ENCODE measurements at places on chromosomes 1 and 21. TPM values are rescaled to one million over a fixed set of nuclear protein-coding genes. Genes with fewer than 3 reads are reported as not detected.

Gene RIMKLA
- 0.05 TPM for total RNA-seq

Gene ZNF697
- total RNA-seq = 0.08 TPM

GRCh38 chr1:161359291-161359690, 8.4 kb downstream of the CFAP126 start:
- H3K36me3 ChIP-seq = no peaks in the 10 kb centered on the region
- H3K4me1 ChIP-seq = peaks cover 13% of the 10 kb centered on the region
- no peaks in the 10 kb centered on the region for H3K27me3 ChIP-seq
- peak overlapping the region; percentile 67 for H3K27ac ChIP-seq

GRCh38 chr1:240672132-240672811, 60.3 kb upstream of the GREM2 start:
- H3K27ac ChIP-seq = no peak overlapping the region
- no peaks in the 10 kb centered on the region for H3K36me3 ChIP-seq
- no peak for DNase-seq
- H3K4me3 ChIP-seq = no peak overlapping the region
- peaks cover 3% of the 10 kb centered on the region for H3K4me1 ChIP-seq
- peaks cover 10% of the 10 kb centered on the region for H3K27me3 ChIP-seq

DNA sequence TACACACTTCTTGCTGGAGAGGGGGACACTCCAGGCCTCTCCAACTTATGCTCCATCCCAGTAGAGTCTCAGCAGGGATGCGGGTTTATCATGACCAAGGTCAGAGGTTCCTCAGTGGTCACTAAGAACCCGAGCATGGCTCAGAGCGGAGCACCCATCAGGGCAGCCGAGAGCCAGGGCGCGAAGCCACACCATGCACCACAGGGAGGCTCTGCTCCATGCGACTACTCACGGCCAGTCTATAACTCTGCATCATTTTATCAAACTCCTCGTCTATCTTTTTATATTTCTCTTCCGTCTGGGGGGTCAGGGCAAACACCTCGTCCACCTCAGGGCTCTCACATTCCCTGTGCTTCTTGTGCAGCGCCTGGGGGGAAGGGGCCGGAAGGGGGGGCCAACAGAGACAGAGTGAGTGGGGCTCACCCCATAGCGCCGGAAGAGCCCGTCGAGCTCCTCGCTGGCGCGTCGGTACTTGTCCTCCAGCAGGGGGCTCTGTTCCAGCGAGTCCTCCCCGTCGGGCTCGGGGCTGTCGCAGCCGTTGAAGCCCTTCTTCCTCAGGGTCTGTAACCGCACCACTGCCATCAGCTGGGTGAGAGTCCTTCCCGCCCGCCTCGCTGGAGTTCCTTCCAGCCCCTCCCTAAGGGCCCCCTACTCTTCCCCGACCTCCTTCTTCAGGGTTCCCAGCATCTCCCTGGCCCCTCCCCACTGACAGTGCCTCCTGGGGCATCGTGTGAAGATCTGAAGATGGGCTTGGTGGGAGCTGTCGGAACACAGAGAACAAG, 20.0 kb downstream of the MEF2D start:
- no peaks in the 10 kb centered on the region for H3K27me3 ChIP-seq
- H3K27ac ChIP-seq = peak overlapping the region; percentile 97
- peaks cover 24% of the 10 kb centered on the region for H3K4me1 ChIP-seq
- peaks cover 19% of the 10 kb centered on the region for H3K36me3 ChIP-seq

DNA sequence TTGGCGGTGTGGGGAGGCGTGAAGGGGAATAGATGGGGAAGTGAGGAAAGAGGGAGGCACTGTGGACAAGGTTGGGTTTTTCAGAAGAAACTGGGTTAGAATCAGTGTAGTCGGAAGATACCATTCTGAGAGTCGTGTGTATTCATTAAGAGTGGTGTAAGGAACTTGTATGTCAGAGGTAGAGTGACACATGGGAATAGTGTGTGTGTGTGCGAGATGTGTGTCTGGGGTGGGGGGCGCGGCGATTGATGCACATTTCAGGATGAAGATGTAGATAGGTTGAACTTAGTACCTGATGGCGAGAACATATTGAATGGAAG, 878 bp downstream of the SMG7 start:
- peak overlapping the region; percentile 99 for H3K4me3 ChIP-seq
- H3K27me3 ChIP-seq = no peaks in the 10 kb centered on the region
- no peaks in the 10 kb centered on the region for H3K36me3 ChIP-seq
- no peak for DNase-seq

Gene PANK4
- 149 TPM for total RNA-seq

GRCh38 chr1:15948595-15949452, 27.1 kb downstream of the ZBTB17 start:
- H3K27ac ChIP-seq = peak overlapping the region; percentile 64
- H3K4me3 ChIP-seq = no peak overlapping the region
- DNase-seq = no peak
- no peaks in the 10 kb centered on the region for H3K27me3 ChIP-seq
- peaks cover 63% of the 10 kb centered on the region for H3K4me1 ChIP-seq

DNA sequence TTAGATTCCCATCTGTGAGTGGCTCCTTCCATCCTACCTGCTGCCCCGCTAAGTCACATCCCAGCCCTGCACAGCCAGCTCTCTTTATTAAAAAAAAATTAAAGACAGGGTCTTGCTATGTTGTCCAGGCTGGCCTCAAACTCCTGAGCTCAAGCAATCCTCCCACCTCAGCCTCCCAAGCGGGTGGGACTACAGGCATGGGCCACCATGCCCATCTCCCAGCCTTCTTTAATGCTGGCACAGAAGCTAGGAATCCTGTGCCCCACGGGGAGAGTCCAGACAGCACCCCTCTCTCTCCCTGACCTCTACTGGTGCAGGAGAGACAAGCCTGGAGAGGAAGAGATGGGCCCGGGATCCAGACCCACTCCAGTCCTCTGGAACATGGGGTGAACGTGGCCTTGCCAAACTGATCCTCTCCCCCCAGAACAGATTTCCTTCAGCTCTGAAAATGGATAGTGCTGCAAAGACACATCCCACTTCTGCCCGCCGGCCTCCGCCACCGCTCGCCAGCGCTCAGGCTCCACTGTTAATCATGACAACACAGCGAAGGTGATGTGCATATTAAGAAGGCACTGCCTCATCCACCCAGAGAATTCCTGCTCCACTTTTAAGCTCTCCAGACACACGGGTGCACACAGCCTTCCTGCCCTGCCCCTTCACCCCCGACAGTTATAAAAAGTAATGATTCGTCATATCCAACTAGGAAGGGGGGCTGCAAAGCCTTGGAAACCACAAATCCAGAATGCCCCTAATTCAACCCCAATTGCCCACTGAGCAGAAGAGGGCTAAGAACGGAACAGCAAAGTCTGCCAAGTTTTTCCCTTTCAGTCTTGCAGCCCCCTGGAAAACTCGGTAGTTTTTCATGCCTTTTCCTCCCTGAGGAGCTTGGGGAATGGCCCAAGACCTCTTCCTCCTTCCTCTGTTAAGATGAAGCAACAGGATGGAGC, 68.1 kb downstream of the MRPL37 start:
- no peak overlapping the region for H3K27ac ChIP-seq
- H3K4me3 ChIP-seq = no peak overlapping the region
- H3K27me3 ChIP-seq = no peaks in the 10 kb centered on the region
- no peaks in the 10 kb centered on the region for H3K36me3 ChIP-seq
- no peak for DNase-seq
- peaks cover 19% of the 10 kb centered on the region for H3K4me1 ChIP-seq

- peaks cover 20% of the 10 kb centered on the region for H3K27me3 ChIP-seq
- H3K36me3 ChIP-seq = peaks cover 24% of the 10 kb centered on the region
- no peaks in the 10 kb centered on the region for H3K4me1 ChIP-seq
- no peak overlapping the region for H3K4me3 ChIP-seq
- no peak overlapping the region for H3K27ac ChIP-seq
- no peak for DNase-seq
These were observed 731.6 kb downstream of the MATN1 start for GRCh38 chr1:29991815-29992214.

- no peaks in the 10 kb centered on the region for H3K36me3 ChIP-seq
- no peak overlapping the region for H3K27ac ChIP-seq
- peak overlapping the region; percentile 27 for H3K4me3 ChIP-seq
- no peaks in the 10 kb centered on the region for H3K27me3 ChIP-seq
These were observed 2.7 kb upstream of the CAPN2 start for GRCh38 chr1:223709598-223709997.

DNA sequence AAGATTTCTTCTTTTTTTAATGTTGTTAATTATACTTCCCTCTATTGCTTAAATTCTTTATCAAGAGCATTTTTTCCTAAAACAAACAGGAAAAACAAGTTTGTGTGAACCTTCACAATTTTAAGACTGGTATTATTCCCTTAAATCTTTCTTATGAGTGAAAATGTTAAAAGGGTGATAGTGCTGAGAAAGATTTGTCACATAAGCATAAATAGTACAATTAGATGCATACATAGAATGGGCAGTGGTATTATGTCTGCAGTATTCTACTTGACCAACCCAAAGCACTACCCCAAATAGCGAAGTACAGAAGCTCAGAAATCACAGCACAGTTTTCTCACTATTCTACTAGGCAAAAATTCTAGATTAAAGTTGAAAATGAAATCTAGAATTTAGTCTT, 18.0 kb downstream of the GOLPH3L start:
- no peak overlapping the region for H3K27ac ChIP-seq
- H3K4me3 ChIP-seq = no peak overlapping the region
- DNase-seq = no peak
- peaks cover 19% of the 10 kb centered on the region for H3K4me1 ChIP-seq

Gene FAM151A
- total RNA-seq = not detected

DNA sequence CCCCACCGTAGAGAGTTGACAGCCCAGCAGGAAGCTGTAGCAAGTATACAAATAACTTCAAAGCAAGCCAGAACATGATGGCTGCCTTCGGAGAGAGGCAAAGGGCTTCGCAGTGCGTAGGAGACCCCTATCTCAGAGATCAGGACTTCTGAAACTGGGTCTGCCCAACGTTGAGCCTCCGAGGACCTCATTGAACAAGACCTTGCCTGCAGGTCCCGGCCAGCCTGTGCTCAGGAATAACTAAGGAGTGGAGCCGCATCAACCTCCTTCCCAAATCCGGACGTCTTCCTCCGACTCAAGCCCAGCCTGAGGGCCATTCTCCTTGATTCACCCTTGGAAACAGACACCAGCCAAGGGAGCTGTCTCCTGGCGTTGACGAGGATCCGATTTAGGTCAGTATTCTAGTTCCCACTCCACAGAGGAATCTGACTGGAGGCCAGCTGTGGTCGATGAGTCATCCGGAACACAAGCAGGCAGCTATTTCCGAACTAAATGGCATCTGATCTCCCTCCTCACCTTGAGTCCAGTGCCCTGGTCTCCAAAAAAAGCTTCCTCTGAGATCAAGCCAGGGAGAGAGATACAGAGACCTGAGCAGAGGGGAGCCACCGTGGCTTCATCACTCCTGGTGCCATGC, 166.5 kb upstream of the COA6 start:
- DNase-seq = no peak
- H3K36me3 ChIP-seq = no peaks in the 10 kb centered on the region
- peaks cover 4% of the 10 kb centered on the region for H3K27me3 ChIP-seq
- no peak overlapping the region for H3K27ac ChIP-seq
- H3K4me1 ChIP-seq = no peaks in the 10 kb centered on the region

GRCh38 chr1:89085781-89086180, 20.8 kb upstream of the GBP1 start:
- H3K27ac ChIP-seq = no peak overlapping the region
- H3K27me3 ChIP-seq = no peaks in the 10 kb centered on the region
- no peak overlapping the region for H3K4me3 ChIP-seq
- peak; percentile 65 for DNase-seq

- H3K4me3 ChIP-seq = no peak overlapping the region
- H3K36me3 ChIP-seq = peaks cover 2% of the 10 kb centered on the region
- no peak overlapping the region for H3K27ac ChIP-seq
- peaks cover 13% of the 10 kb centered on the region for H3K4me1 ChIP-seq
These were observed 9.7 kb upstream of the AADACL4 start for GRCh38 chr1:12634156-12634555.

- H3K27me3 ChIP-seq = no peaks in the 10 kb centered on the region
- no peak for DNase-seq
- H3K4me1 ChIP-seq = no peaks in the 10 kb centered on the region
- H3K4me3 ChIP-seq = no peak overlapping the region
- H3K27ac ChIP-seq = no peak overlapping the region
These were observed 74.2 kb downstream of the TOMM20 start for GRCh38 chr1:235054466-235054865.

DNA sequence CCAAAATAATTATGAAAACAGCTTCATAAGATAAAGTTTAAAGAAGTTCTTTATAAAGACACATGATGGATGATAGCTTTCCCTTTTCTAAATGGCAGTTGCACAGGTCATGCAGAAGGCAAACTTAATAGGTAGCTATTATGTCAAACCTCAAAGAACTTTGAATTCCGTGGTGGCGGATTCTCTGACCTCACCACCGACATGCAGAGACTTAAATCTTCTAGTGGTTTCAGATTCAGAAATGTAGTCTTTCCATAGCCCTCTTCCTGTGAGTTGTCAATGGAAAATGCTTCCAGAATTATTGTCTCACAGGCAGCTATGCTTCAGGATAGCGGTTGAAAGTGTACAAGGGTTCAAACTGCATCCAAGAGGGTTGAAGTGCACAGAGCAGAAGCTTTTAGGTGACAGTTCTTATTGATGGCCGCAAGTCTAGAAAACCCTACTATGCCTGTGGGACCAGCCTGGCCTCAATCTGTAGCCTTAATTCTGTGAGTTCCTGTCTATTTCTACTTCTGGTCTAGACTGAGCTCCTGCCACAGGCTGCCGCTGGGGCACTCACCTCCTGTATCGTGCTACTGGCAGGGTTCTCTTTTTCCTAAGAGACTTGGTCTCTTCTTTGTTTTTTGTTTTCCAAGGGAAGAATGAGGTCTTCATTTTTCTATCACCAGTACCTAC, 117.0 kb upstream of the ERRFI1 start:
- H3K27ac ChIP-seq = no peak overlapping the region
- H3K27me3 ChIP-seq = peaks cover 18% of the 10 kb centered on the region
- H3K36me3 ChIP-seq = no peaks in the 10 kb centered on the region
- no peak overlapping the region for H3K4me3 ChIP-seq

- no peak for DNase-seq
- H3K36me3 ChIP-seq = no peaks in the 10 kb centered on the region
- H3K27ac ChIP-seq = no peak overlapping the region
- H3K27me3 ChIP-seq = peaks cover 11% of the 10 kb centered on the region
- H3K4me3 ChIP-seq = no peak overlapping the region
These were observed 3.1 kb upstream of the VWA1 start for GRCh38 chr1:1432274-1432950.

DNA sequence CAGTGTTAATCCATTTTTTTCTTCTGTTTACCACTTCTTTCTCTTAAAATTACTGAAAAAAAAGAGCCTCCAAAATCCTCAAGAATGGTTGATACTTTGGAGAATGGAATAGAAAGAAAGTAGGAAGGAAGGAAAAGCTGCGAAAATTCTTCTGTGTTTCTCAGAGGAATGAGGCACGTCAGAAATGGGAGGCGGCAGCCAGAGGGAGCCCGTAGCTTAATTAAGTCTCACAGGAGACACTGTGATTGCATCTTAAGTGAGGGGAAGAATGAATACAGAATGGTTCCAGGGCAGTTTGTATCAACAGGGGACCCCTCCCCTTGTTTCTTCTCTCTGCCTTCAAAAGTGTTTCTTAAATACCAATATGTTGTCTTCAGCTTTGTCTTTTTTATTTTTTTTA, 1099.5 kb downstream of the PLA2G4A start:
- no peak overlapping the region for H3K27ac ChIP-seq
- H3K36me3 ChIP-seq = no peaks in the 10 kb centered on the region
- no peaks in the 10 kb centered on the region for H3K4me1 ChIP-seq
- no peak overlapping the region for H3K4me3 ChIP-seq
- no peaks in the 10 kb centered on the region for H3K27me3 ChIP-seq
- DNase-seq = no peak

All from naive thymus-derived CD8-positive, alpha-beta T cell (primary cell).